ENCODE measurements at places on chromosomes 1 and 21.

DNA sequence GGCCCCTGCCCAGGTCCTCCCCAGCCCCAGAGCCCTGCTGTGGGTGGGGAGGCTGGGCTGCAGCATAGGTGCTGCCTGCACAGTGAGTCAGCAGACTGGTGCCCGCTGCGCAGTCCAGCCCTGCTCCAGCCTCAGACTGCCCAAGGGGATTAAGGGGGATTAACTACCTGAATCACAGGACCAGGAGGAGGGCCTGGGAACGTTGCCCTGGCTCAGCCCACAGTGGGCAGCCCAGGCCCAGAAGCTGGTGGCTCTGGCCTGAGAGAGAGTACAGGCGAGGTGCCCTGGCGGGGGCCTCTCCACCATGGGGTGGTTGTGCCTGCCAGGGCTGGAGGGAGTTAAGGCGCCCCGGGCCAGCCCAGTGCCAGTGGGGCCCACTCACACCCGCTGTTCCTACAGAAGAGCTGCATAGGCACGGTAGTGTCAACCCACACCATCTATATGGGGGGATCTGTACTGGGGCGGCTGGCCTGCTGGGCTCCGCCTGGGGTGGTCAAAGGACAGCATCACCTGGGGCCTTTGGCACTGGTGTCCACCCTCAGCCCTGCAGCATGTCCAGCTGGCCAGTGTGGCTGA is 2.3 kb downstream of the OBSCN start:
- no peak for DNase-seq

GRCh38 chr1:109994654-109995053 is 10.1 kb downstream of the AHCYL1 start:
- no peak for DNase-seq

DNA sequence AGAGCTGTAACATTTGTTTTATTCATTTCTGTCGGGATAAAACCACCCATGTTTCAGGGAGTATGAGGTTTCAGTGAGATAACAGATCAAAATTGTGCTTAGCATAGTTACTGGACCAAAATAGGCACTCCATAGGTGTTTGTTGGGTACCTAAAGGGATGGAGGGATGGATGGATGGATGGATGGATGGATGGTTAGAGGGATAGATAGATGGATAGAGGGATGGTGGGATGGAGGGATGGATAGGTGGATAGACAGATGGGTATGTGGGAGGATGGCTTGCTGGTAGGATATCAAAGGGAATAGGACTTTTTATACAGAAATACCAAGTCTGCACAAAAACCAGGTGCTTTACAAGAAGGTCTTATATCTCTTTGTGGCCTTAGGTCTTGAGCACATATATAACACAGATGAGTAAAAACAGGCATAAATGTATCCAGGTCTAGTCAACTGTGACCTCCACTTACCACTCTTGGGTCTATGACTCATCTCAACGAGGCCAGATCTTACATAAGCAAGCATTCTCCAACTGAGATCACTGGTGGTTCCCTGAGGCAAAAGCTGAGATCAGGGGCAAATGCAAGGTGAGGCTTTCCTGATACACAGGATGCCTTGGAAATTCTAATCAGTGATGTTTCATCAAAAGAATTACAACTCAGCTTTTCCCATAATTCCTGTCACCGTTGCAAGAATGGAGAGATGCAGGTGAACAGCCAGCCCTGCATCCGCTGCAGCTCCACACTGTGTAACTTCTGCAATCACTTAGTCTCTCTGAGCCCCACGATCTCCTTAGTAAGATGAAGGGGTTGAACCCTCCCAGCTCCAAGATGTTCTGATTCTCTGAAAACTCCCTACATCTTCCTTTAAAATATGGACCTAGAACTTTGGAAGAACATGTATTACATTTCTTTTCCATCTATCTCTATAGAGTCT is 32.0 kb downstream of the PTAFR start:
- no peak for DNase-seq

DNA sequence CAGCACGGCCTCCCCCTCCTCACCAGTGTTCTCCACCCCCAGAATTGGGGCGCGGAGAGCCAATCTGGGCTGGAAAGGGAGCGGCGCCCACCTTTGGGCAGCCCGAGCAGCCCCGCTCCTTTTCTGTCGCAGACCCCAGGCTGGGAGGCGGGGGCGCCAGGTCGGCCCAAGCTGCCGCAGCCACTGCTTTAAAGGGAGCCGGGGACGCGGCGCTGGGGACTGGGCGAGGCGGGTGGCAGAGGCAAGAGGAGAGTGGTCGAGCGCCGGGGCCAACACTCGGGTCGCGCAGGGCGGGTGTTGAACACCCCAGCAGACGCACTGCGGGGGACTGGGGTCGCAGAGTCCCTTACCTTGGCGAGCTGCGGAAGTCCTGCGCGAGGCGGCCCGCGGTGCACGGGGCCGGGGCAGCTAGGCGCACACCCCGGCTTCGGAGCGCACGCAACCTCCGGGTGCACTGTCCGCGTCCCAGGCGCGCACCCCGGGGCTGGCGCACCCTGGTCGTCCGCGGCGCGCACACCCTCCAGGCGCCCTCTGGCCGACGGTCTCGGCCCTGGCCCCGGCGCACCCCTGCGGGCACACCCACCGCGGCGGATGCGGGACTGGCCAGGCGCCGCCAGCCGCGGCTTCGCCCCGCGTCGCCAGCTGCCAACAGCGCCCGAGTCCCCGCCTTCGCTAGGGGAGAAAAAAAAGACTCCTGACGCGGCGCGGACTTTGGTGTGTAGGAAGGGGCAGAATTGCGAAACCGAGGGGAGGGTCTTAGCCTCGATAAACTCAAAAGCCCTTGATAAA is at the start of gene KANK4:
KANK4 (minus strand) TSS at position 679 of the 789 bp plus-strand sequence. CDS start 37,870 bp downstream, outside the sequence.
- DNase-seq = no peak

GRCh38 chr1:91007827-91008226 is 14.0 kb downstream of the ZNF644 start:
- DNase-seq = no peak

- no peak for DNase-seq
Observed at GRCh38 chr1:9844756-9845155, 21.0 kb upstream of the CLSTN1 start.

DNA sequence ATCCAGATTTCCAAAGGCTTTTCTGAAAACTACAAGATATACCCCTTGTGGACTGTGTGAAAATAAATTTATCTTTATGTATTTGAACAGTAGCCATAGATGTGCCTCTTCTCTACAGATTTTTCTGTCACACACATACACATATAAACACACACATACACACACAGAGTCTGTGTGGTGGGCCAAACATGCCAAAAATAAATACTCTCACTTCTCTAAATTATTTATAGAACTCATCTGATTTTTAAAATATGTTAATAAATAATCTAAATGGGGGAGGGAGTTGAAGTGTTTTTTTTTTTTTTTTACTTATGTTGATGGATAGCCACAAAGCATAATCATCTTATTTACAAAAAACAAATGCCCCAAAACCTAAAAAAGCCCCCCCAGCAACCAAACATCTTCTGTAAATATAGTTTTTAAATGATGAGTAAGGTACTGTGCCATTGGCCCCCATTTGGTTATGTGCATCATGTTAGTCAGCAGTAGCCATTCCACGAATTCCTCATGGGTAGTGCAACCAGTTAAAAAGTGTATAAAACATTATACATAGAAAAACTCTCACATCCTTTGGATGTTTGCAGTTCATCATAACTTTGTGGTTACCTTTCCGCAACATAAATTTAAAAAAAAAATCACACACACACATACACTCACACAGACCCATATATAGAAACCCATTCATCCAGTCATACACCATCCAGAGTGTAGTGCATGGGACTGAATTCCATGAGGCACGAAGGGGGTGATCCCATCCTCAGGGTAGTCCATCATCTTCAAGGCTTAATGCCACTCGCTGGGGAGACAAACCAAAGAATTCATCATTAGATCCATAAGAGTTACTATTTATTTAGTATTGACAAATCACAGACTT is 8.2 kb upstream of the MAGOH start:
- no peak for DNase-seq

- DNase-seq = no peak
Observed at GRCh38 chr1:107993920-107994319, 28.9 kb upstream of the VAV3 start.

GRCh38 chr1:89550995-89551394 is 26.4 kb downstream of the LRRC8B start:
- no peak for DNase-seq

DNA sequence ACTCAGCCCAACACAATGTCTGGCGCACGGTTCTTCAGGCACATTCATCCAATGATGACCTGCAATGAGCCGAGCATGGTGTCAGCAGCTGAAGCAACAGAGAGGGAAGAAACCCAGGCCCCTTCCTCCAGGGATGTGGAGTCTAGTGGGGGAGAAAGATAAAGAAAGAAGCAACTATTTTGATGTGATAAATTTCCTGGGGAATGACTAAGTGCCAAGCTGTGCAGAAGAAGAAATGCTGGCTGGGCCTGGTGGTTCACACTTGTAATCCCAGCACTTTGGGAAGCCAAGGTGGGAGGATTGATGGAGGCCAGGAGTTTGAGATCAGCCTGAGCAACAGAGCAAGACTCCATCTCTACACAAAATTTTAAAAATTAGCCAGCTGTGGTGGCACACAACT is 561.8 kb downstream of the KIF26B start:
- no peak for DNase-seq

- DNase-seq = no peak
Observed at GRCh38 chr21:36255663-36256062, 64.3 kb upstream of the MORC3 start.

- no peak for DNase-seq
Observed at GRCh38 chr1:244451539-244451950, at the start of gene ADSS2. Gene ADSS2 (minus strand): TSS chr1:244451909. CDS start chr1:244451817, 92 bp downstream.

DNA sequence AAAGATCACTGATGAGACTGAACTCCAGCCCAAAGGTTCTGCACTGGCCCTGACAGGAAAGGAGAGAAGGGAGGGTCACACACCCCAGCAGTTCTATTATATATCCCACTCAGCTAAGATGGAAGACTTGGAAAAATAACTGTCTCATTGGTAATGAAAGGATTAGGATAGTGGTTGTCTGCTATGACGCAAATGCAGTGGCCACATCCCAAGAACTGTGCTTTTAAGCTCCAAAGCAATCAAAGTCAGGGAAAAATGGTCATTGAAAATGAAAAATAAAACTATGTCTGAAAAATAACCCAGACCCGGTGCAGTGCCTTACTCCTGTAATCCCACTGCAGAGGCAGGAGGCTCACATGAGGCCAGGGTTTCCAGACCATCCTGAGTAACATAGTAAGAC is 31.0 kb downstream of the PSMG1 start:
- DNase-seq = no peak

GRCh38 chr21:42051788-42052187 is 19.3 kb upstream of the UMODL1 start:
- DNase-seq = no peak

DNA sequence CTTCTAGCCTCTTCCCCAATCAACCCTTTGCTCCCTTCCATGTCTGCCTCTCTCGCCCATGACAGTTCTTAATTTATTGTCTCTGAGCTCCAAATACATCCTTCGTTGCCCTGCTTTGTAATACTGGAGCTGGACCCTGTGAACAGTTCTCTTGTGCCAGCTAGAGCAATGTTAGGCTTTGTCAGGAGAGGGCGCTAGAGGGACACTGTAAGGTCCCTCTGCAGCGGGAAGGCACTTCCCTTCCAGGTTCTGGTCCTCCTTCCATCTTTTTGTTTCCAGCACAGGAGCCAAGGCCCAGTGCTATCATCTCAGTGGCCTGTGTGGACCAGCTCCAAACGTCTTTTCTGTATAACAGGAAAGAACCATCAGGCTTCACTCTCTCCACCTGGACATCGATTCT is 95.9 kb downstream of the PTPRU start:
- DNase-seq = no peak

DNA sequence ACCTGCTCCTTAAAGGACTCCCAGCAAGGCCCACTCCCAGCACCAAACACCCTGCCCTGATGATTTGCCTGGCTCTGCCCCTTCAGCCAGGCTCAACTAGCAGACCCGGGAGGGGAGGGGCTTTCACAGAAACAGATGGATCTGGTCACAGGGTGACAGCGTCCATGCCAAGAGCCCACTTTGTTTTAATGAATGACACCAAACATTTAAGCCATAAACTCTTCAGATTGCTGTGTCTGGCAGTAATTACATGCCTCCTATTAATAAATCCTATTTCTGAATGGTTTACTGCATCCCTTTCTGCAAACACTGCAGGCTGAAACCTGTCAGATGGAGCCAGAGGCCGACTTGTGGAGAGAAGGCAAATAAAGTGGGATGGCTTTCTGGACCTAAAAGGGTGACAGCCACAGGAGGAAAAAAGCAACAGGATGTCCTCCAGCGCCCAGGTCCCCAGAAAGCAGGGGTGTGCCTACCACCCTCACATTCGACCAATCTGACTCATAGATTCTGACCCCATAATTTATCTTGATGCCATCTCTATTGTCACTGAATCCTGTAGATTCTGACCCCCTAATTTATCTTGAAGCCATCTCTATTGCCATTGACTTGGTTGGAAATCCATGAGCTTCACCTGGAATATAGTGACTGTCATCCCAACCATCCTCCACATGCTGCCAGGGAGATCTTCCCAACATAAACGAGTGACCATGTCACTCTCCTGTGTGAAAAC is 200.9 kb downstream of the PLPP3 start:
- no peak for DNase-seq

- DNase-seq = no peak
Observed at GRCh38 chr1:69328186-69328585, 239.5 kb upstream of the LRRC7 start.

GRCh38 chr1:16334655-16335340 is 17.5 kb downstream of the FBXO42 start:
- DNase-seq = no peak

- no peak for DNase-seq
Observed at GRCh38 chr1:110119843-110120242, 7.6 kb downstream of the UBL4B start.

GRCh38 chr1:243917177-243917862 is 67.3 kb upstream of the AKT3 start:
- DNase-seq = peak; percentile 14

GRCh38 chr21:44958471-44959191 is 18.8 kb downstream of the SLX9 start:
- no peak for DNase-seq

DNA sequence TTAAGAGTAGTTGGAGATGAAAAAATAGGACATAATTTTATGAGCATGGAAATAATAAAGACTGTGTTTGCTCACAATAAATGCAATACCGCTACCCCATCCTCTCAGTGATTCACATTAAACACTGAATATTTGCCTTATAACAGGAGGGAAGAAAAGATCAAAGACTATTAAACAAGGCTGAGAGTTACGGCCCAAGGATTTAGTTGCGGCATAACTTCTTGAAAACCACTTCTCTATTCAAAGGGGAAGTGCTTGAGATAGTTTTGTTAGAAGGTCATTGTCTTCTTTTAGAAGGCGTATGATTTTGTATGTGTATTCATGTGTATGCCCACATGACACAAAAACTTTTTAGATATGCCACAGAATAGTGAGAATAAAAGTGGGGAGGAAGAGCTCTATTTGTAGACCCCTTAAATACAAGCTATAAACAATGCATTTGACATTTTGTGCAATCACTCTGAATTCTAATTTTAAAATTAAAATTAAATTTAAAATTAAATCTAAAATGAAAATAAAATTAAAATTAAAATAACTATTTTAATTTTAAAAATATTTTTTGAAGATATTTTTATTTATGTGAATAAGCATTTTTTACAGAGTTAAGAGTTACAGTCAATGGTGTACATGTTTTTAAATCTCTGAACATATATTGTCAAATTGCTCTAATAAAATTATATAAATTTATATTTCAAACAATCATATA is 986.6 kb upstream of the ADAMTS5 start:
- DNase-seq = no peak
